Adipocyte (in vitro differentiated cells): ENCODE measurements at places on chromosomes 6 and 20.

DNA sequence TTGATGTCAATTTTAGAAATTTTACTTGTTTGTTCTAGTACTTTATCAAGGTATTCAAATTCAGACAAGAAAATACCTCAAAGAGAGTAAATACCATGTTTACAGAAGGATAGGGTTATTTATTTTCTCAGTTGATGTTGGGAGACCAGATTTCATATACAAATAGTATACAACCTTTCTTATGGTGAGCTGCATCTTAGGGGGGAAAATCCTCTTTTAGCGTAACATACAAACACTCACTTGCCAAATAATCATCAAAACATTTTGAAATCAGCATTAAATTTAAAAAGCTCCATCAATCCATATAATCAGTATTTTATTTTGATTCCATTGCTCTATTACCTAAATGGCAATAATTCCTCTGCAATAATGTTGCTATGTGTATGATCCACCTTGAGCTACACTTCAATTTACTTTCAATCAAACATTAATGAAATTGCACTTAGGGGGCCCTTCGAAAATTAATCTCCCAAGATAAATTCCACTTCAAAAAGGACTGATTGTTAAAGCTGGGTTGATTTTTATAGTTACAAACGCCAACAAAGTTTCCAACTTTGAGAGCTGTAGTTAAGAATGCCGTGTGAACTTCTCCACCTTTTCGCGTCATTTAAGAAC, 2.2 kb downstream of the NKX2-4 start:
- DNase-seq = no peak

DNA sequence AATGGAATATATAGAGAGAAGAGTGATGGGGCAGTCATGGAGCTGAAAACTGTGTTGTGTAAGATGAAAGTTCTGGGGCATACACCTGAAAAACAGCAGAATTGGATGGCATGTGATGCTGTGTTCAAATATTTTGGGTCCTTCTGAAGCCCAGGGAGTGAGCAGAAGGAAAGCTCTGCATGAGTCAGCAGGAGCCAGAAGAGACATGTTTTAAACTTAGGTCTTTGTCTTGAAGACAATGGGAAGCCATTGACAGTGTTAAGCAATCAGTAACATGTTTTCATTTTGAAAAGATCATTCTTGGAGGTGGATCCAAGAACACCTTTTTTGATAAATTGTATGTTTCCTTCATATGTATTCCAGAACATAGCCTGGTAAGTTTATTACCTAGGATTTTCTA, 38.9 kb upstream of the MAFB start:
- no peak for DNase-seq

- peak; percentile 71 for DNase-seq
Observed at GRCh38 chr6:31901415-31901952, 402 bp downstream of the ZBTB12 start.

DNA sequence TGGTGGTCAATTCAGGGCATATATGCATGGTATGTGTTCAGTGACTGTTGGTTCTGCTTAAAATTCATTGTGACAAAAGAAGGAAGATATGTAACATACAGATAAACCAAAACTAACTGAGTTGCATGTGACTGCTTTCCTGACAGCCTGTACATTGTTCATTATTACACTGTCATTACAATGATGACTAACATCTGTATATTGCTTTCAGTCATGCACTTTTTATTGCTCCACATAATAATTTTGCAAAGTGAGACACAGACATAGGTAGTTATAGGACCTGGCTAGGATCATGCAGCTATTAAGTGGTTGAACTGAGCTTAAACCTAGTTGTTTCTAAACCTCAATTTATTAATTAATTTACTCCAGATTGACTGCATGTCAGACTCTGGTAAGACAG, 703.2 kb downstream of the HDGFL1 start:
- DNase-seq = no peak

DNA sequence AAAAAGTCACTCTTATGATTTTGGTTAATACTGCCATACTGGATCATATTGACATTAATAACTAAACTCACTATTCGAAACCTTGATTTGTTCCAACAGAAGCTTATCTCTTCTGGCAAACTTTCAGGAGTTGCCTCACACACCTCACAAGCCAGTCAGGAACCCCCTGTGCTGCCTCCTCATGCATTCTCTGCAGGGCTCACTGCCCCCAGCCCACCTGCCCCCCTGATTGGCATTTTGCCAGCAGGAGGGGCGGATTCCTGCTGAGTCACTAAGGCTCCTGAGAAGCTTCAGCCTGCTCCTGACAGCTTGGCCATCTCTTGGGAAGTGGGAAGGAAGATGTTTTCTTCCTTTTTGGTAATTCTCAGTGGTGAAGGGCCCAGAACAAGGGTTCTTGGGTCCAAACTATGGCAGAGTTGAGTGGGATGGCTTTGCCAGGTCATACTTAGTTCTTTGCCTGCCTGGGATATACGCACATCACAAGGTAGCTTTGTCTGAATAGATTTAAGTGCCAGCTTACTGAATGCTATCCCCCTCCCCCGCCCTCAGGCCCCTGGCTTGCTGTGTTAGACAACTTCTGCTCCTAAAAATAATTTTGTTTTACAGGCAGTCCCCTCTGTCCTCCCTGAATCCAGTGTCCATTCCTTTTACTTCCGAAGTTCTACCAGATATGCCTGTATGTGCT, 31.4 kb downstream of the SLC35F1 start:
- DNase-seq = no peak

DNA sequence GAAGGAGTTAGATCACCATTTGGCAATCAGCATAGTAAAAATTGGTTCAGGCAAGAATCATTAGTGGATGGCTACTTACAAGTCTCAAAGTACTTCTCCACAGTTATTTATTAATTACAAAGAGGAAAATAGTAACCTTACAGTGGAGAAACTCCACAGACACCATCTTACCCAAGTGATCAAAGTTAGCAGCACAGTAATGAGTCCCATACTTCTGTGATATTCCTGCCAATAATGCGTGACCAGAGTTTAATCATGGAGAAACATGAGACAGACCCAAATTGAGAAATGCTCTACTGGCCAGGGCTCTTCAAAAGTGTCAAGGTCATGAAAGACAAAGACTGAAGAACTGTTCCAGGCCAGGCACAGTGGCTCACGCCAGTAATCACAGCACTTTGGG, 9.5 kb downstream of the TBC1D7 start:
- DNase-seq = no peak

DNA sequence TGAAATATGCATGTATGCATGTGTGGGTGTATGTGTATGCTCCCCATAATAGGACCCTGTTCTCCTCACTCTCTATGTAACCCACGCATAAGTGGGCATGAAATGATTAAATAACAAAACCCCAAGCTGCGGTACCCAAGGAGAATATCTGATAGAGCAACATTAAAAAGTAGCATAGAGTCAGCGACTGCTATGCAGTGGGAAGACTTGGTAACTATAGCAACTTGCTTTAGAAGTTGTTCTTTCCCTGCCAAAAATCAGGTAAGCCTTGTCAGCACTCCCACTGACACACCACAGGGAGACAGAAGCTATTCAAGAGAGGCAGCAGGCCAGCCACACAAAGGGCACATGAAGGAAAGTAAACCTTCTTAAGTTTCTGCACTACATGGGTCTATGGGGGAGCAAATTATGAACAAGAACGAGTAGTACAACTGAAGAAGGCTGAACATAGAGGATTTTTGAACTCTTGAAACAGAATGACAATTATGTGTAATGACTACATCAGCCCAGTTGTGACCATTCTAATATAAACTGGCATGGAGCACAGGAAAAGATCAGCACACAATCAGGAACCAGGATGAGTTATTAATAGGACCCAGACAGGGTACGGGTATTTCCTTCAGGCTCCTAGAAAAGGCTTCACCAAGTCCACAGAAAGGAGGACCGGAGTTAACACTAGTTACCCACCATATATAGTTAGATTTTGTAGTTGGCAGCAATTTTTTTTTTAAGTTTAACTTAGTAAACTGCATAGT, 89.9 kb downstream of the GPR6 start:
- DNase-seq = no peak

- no peak for DNase-seq
Observed at GRCh38 chr6:38153798-38154345, 334.3 kb downstream of the ZFAND3 start.

GRCh38 chr6:99606656-99607415, at the start of gene PRDM13:
Gene PRDM13 (plus strand): TSS chr6:99606833. CDS start chr6:99607035, 202 bp downstream.
- DNase-seq = no peak

DNA sequence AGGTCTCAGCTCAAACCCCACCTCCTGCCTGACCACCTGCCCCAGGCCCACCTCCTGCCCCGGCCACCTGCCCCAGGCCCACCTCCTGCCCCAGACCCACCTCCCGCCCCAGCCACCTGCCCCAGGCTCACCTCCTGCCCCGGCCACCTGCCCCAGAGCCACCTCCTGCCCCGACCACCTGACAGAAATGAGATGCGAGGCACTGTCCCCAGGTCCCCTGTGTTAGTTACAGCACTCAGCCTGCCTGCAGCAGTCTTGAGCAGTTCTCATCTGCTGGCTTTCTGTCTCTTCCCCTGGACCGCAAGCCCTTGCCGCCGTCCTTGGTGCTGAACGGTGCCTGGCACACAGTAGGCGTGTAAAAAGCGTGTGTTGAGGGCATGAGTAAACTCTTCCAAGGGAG, 79.5 kb downstream of the CDH4 start:
- DNase-seq = no peak

DNA sequence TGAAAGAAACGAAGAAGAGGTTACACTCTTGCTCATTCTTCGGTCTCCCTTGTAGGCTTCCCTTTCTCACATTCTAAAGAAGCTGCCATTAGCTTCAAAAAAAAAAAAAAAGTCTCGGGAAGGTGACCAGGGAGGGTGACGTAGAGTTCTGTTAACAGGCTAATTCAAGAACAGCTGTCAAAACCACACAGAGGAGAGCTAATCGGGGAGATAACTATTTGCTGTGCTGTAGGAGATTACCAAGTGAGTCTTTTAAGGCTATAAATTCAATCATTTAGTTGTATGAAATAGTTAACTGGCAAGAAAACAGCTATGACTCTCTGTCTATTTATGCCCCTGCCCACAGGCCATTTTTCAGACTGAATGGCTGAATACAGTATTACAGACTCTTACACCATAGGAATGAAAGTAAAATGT, 256.8 kb downstream of the SYNE1 start:
- DNase-seq = peak; percentile 87

- DNase-seq = peak; percentile 69
Observed at GRCh38 chr20:47720636-47721427, 64.4 kb downstream of the SULF2 start.

GRCh38 chr6:74597840-74598239, 608.0 kb downstream of the COL12A1 start:
- no peak for DNase-seq

DNA sequence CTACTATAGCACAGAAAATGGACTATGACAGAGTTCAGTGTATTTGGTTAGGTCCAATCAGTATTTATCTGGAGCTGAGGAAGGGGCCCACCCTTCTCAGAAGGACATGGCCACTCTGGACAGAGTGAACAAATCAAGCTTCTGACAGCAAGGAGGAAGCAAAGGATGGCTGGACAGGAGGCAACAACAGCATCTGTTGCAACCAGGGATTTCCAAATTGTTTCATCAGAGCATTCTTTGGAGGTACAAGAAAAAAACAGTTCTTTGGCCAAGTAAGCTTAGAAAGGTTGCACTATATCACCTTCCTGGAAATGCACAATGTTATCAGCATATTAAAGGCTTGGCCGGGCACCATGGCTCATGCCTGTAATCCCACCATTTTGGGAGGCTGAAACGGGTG, 118.7 kb upstream of the SLC22A16 start:
- DNase-seq = no peak

GRCh38 chr6:6508643-6509042, 79.9 kb upstream of the LY86 start:
- no peak for DNase-seq

DNA sequence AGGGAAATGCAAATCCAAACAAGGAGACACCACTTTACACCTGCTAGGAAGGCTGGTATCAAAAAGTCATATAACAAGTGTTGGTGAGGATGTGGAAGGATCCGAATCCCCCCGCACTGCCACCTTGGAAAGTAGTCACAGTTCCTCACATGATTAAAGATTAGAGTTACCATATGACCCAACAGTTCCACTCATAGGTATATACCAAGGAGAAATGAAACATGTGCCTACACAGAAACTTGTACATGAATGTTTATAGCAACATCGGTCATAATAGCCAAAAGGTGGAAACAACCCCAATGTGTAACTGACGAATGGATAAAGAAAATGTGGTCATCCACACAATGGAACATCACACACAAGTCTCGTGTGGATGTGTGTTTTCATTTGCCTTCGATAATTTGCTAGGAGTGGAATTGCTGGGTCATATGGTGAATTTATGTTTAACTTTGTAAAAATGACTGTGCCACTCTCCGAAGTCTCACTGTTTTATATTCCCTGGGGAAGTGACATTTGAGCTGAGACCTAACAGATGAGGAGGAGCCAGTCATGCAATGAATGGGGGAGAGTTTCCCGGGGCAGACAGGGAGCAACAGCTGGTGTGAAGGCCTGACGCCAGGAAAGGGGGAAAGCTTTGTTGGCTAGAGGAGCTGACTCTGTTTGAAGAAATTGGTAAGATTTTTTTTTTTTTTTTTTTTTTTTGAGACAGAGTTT, 125.9 kb upstream of the MLN start:
- no peak for DNase-seq

GRCh38 chr6:63690221-63690620, 54.6 kb downstream of the PHF3 start:
- DNase-seq = no peak

DNA sequence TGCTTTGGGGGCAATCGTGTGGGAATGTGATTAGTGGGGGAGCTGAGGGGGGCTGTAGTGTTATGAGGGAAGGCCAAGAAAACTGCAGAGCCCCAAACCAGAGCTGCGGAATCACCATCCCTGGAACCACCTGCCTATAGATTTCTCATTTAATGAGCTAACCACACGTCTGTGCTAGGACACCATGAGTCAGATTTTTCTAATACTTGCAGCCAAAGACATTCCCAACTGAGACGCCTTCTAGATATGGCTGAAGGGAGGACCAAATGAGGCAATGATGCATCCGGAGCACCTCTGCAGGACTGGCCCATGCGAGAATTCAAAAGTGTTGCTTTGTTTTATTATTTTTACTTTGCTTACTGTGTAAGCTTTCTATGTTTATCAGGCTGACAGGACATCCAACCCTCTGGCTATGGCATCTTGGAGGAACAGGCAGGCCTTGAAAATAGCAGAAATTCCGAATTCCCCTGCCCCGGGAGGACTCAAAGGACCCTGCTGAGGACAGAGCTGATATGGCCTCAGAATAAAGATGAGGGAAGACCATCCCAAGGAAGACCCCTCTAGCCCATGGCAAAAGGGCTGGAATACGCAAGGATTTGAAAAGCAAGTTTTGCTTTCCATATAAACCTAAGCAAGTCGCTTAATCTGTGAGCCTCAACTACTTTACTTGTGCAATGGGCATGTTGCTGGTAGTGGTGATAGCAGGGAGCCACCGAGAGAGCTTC, 3.1 kb upstream of the PTGIS start:
- no peak for DNase-seq
